Activated CD4-positive, alpha-beta T cell treated with anti-CD3 and anti-CD28 coated beads, Interleukin-2, amount 50 U/mL, for 1 hour (primary cell): ENCODE measurements at places on chromosomes 7 and 10.

GRCh38 chr10:98509745-98510144 lies 63.0 kb upstream of the HPS1 start:
- DNase-seq = no peak

DNA sequence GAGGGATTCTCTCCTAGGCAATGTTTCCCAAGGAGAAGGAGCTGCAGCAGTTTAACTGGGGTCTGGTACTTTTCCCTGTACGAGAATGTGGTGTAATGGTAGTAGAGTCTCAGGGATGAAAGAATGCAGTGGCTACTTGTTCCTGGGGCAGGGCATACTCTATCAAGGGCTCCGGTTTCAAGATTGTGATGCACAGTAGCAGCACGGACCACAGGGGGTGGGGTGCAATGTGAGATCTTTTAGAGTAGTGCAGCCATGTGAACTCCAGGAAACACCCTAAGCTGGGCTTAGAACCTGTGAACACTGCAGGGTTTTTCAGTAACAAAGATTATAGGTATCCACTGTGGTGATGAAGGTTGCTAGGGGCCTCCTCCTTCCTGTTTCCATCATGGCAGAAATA lies 903.9 kb downstream of the NRG3 start:
- DNase-seq = no peak

DNA sequence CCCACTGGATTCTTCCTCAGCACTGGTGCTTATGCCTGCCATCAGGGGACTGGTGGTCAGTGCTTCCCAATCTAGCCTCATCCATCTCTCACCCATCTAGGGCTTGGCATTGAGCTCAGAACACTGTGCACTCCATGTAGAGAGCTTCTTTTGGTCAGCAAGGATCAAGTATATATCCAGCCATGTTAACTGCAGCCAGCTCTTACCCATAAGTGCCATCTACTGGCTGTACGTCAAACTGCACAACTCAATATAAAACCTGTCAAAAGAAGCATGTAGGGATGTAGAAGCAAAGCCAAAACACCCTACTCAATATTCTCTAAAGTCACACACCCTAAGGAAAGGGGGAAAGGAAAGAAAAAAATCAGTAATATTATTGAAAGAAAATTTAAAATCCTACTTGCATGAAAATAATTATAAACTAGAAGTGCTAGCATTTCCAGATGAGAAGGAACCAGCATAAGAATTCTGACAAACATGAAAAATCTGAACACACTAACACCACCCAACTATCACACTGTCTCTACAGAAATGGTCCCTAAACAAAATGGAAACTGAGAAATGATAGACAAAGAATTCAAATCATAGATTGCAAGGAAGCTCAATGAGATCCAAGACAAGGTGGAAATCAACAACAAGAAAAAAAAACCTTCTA lies 531.1 kb upstream of the STEAP1 start:
- no peak for DNase-seq

GRCh38 chr7:80760292-80760691 lies 121.8 kb downstream of the CD36 start:
- no peak for DNase-seq

DNA sequence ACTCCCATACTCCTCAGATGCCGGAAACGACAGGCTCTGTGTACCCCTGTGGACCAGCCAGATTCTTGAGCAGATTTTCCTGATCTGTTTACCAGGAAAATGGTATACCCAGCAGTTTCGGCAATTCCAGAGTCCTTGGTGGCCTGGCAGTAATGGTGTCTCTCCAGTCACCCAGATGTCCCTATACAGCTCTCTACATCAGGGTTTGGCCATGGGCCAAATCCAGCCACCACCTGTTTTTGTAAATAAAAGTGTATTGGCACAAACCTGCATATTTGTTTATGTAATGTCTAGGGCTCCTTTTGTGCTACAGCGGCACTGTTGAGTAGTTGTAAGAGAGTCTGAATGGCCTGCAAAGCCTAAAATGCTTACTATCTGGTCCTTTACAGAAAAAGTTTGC lies 491.3 kb downstream of the RPS24 start:
- DNase-seq = no peak

DNA sequence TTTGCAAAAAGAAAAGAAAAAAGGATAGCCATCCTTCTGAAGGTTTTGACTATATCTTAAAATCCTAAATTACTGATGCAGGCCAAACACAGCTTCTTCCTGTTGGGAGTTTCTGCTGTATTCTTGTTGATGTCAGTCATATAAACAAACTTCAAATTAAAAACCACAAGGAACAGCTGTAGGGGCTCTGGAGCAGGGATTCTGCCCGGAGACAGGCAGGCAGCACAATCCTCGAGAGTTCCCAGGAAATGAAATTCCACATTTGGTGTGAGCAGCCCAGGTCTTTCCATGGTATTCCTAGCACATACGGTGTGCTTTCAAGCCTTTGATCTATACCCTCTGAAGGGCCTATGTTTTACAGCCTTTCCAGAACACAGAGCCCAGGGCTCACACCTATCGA lies 43.2 kb downstream of the INSYN2A start:
- DNase-seq = no peak

DNA sequence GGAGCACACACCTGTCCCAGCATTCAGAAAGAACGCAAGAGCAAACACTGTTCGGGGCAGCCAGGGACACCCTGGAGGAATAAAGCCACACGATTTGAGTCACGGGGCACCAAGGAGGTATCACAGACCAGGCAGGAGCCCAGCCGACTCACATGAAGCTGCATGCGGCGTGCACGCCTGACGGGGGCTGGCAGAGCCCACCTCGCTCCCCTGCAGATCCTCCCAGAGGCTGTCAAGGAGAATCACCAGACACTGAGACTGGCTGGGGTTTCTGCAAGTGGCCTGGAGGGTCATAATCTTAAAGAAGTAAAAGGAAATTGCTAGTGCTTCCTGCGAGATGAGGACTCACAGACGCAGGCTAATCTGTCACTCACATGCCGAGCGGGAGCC lies 61.6 kb downstream of the TCERG1L start:
- no peak for DNase-seq

DNA sequence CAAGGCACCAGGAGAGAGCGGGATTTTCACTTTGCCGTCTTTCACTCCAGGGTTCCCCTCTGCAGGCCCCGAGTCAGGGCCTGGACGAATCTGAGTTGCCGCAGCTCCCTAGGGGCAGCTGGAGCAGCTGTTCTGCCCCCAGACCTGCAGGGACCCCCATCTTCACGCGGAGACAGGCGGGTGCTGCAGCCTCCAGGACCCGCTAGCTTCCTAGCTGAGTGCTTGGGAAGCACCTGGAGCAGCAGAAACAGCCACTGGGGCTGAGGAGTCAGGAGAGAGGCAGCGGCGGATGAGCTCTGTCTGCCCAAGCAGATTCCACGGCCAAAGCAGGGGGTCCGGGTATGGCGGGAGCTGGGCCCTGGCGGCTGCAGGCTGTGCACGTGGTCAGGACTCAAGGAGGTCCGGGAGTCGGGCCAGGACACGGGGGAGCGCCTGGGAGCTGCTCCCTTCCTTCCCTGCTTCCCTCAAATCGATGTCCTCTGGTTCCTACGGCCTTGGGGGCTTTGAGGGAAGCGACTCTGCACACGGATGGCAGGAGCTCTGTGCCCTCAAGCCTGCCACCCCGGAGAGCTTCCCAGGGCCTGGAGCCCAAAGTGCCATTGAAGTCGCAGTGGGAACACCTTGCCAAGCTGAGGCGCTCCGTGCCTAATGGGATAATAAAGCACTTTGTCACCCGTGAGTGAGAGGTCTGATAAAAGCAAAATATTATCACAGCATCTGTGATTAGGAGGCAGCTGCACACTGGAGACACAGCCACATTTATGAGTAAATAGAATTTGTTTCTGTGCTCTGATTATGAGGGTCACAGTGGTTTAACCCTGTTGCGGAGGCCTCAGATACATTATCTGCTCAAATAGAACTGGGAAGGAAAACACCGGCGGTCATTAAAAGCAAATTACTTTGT lies 17.2 kb downstream of the MNX1 start:
- DNase-seq = no peak

DNA sequence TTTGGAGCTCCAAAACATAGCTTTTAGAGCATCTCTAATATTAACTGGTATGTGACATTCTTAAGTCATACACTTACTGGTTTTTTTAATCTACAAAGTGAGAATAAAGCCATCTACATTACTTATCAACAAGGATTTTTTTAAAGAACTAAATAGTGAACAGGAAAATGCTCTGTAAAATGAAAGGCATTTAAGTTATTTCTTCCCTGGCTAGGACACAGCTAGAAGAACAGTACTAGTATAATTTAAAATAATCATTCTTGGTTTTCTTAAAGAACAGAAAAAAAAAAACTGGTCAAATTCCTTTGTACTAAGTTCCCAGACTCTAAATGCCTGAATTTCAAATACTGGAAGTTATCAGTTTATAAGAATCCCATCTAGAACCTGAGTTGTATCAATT lies 139.5 kb downstream of the SRPK2 start:
- DNase-seq = no peak

DNA sequence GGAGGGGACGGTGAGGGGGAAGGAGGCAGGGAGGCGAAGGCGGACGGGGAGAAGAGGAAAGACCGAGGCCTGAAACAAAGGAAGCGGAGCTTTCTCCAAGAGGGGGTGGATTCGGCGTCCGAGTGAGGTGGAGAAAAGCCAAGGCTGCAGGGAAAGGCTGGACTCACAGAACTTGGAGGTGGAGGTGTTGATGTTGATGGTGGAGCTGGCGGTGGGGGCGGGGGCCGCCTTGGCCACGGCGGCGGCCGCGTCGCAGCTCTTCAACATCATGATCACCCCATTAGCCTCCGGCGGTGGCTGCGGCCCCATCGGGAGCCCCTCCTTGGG lies 578 bp downstream of the CACUL1 start:
- peak; percentile 32 for DNase-seq

DNA sequence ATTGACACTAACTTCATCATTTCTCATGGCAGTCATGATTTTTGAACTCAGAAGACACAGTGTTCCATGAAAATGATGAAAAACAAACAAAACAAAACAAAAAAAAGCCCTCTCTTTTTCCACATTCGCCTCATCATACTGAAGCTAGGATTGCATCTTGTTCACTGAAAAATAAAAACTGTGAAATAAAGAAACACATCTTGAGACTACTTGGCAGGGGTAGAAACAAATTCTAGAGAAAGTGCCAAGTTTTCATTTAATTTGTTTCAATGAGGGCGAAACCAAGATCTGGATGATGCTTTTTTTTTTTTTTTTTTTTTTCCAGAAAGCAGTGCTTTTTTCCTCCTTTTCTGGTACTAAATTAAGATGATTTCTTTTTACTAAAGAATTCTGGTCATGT lies 350.4 kb upstream of the ETV1 start:
- DNase-seq = no peak

DNA sequence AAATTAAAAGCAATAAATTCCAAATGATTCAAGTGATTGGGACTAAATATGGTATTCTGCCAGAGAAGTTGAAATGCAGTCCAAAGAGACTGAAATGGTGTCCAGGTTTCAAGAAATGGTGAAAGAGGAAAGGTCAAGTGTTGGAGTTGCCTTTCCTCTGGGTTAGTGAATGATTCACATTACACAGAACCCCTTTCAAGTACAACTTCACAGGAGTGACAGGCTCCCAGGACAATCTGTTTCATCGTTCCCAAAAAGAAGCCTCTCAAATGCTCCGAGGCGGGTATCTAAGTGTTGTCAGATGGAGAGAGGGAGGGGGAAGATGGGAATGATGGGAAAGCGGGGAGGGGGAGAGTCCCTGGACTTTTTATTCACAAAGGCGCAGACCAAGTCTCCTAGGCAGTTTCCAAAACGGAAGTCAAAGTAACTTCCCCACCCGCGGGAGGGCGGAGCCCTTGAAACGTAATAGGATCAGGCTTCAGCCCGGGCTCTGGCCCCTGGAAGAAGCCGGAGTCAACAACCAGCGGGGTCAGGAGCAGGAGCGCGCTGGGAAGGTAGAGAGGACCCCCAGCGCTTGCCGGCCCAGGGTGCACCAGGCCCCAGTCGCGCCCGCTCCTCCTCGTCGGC lies 754 bp downstream of the SLC25A13 start:
- no peak for DNase-seq

DNA sequence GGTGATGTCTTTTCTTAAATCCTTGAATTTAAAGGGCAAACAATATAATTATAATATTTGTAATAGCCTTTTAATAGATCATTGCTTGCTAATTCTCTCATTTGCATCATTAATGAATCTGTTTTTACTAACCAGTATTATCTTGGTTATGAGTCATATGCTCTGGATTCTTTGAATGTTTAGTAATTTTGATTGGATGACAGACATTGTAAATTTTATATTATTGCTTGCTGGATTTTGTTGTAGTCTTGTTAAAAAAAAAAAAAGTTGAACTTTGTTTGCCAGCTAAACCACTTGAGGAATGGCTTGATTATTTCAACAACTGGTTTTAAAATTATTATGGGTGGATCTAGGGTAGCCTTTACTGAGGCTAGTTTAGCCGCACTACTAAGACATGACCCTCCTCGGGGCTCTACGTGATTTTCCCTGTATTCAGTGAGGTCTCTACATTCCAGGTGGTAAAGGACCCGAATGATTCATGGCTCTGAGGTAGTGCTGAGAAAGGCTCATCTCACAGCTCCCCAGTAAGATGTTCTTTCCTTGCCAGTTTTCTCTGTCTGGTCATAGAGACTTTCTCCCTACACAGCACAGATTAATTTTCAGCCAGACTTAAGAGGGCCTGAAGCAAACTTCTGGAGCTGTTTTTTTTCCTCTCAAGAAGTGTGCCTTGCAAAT lies 8.5 kb downstream of the C10orf90 start:
- no peak for DNase-seq

DNA sequence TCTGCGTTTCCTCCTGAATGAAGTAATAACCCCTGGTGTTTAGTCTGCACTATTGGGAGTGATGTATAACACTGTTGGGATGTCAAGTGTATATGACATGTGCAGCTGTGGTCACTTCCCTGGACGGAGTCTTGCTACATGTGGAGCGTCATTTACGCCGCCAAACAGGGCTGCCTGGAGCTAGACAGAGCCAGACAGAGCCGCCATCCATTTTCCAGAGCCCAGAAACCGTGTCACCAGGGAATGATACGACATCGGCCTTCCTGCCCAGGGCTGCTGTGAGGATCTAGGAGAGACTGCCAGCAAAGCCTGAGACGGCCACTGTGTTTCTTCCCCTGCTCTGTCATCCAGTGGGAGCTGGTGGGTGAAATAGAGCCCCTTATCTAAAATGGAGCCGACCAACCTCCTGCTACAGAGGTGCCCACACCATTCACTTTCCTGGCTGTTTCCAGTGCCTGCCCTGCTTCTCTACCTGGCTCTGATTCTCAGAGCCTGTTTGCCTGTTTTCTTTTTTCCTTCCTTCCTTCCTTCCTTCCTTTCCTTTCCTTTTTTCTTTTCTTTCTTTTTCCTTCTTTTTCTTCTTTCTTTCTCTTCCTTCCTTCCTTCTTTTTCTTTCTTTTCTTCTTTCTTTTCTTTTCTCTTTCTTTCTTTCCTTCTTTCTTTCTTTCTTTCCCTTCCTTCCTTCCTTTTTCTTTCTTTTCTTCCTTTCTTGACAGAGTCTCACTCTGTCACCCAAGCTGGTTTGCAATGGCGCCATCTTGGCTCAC lies 13.3 kb upstream of the FGFR2 start:
- DNase-seq = no peak
